CD4-positive, alpha-beta T cell treated with Interleukin-4 for 1 hour (primary cell): ENCODE measurements at places on chromosomes 6 and 20.

DNA sequence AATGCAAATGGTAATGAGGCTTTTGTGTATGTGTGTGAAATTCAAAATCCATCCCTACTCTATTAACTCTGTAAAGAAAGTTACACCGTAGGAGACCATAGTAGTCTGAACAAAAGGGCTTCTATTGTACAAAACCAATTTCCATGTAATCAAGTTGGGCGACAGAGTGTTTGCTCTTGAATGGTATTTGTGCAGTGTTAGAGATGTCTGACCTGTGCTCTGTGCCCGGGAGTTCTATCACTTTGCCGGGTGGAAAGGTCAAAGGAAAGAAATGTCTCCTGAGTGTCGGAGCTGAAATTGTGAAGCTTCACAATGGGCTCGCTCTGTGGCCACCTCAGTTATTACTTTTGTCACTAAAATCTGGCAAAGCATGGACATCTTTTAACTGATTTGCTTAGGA is 312.0 kb downstream of the SAMD5 start:
- no peak for DNase-seq

DNA sequence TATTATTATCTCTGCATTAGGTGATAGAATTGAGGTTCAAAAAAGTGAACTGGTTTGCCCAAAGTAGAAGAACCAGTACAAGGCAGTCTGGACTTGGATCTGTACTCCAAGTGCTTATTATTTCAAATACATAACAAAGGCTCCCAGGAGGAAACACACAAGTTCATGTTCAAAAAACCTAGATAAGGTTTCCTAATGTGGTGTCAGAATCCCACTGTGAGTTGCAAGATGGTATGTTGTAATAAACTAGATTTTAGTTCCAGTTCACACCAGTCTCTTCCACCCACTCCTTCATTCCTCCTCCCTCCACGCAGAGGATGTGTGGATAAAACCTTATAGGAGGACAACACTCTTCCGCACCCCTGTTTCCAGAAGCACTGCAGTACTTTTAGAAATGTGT is 42.8 kb downstream of the KIAA0319 start:
- no peak for DNase-seq

GRCh38 chr20:12638633-12639312 is 370.0 kb upstream of the SPTLC3 start:
- no peak for DNase-seq

- DNase-seq, result peak; percentile 43
Measured at GRCh38 chr6:4603291-4603690, 172.9 kb upstream of the CDYL start.

DNA sequence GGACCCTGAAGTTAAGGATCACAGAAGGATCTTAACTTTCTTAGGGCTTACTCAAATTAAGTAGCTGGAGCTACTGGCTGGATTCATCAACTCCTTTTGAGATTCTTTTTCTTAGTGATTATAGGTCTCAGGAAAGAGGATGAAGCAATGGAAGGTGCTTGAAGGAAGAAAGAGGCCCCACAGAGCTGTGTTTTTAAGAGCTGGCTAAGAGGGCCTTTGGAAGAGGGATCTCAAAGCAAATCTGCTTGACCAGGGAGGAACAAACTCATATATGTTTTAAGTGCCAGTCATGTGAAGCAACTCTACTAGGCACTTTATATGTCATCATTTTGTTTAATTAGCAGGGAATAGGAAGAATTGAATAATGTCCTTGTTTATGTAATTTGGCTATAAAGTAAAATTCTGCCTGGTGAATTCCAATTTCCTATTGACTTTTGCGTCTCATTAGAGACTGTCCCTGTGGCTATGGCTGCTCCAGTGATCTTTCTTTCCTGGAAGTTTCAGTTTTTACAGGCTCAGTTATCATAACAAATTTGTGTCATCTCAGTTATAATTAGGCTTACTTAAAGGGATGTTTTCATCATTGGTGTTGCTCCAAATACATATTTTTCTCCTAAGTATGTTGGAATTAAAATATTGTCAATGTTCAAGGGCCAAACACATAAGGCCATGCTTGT is 222.8 kb upstream of the CITED2 start:
- DNase-seq, result no peak

GRCh38 chr20:37941992-37942391 is 39.1 kb downstream of the VSTM2L start:
- DNase-seq, result no peak

- no peak for DNase-seq
Measured at GRCh38 chr6:80522576-80522975, 416.1 kb downstream of the BCKDHB start.
